GM04504 (cell line): ENCODE measurements at places on chromosomes 13 and 19.

- DNase-seq: peak; percentile 1
These were observed 58.7 kb upstream of the KLF5 start for GRCh38 chr13:73000027-73000674.

DNA sequence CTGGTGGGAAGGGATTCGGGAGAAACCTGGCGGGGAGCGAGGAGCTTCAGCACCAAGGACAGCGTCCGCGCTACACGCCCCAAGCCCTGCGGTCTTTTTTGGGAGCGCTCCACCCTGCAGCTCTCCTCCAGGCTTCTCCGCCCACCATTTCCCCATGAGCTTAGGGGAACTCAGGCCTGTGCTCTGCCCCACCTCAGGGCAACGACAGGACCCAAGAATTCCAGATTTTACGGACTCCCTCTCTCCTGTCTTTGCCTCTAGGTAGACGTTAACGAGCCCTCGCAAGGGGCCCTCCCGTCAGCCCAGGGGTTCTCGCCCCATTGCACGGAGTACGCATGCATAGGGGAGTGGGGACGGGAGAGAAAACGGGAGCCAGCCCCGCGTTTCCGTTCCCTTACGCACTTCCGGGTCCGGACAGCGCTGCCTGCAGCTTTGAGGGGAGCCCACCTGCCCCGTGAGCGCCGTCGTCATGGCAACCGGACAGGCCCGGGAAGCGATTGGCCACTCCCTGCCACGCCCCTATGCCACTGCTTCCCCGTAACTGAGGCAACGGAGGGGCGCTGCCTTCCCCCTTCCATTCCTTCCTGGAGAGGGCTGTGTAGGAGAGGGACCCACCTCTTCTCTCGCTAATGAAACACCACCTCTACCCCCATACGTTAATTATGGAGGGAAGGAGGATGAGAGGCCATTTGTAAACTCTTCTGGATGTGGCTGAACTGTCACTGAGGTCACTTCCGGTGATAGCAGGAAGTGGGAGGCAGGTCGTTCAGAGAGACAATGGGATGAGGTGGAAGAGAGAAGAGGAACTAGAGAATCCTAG, 20.8 kb downstream of the NOVA2 start:
- DNase-seq: peak; percentile 15

- DNase-seq: no peak
These were observed 185.4 kb downstream of the FOXO1 start for GRCh38 chr13:40480915-40481516.

DNA sequence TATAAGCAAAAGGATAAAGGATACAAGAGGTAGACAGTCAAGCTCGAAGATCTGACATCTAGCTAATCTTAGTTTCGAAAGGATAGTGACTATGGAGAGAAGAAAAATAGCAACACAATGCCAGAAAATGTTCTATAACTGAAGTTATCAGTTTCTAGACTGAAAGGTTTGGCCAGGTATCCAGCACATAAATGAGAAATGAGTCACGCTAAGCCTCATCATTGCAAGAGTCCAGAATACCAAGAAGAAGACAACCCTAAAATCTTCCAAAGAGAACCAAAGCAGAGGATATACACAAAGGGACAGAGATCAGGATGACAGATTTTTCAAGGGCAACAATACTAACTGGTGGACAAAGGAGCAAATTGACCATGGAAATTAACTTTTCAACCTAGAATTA, 237.0 kb downstream of the POSTN start:
- no peak for DNase-seq

- no peak for DNase-seq
These were observed 427 bp downstream of the RTBDN start for GRCh38 chr19:12833738-12834565.

- no peak for DNase-seq
These were observed 3.2 kb downstream of the ATP4B start for GRCh38 chr13:113654591-113655345.

- DNase-seq: no peak
These were observed 125.8 kb upstream of the TMTC4 start for GRCh38 chr13:100800283-100800875.

DNA sequence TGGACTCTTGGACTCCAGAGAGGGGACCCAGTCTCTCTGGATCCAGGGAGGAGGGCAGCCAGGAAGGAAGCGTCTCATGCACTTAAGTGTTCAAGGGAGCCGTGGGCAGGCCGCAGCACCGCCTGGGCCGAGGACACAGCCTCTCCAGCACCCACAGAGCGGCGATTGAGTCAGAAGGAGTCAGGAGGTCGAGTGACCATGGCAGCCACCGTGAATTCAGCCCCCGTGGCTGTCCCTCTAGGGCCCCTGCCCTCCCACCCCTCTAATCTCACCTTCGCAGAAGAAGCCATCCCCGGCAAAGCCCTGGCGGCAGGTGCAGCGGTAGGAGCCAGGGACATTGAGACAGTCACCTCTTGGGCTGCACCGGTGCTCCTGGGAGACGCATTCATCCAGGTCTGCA, 38.0 kb downstream of the FBN3 start:
- DNase-seq: no peak

GRCh38 chr13:21478881-21479808, 20.0 kb upstream of the ZDHHC20 start:
- peak; percentile 50 for DNase-seq

DNA sequence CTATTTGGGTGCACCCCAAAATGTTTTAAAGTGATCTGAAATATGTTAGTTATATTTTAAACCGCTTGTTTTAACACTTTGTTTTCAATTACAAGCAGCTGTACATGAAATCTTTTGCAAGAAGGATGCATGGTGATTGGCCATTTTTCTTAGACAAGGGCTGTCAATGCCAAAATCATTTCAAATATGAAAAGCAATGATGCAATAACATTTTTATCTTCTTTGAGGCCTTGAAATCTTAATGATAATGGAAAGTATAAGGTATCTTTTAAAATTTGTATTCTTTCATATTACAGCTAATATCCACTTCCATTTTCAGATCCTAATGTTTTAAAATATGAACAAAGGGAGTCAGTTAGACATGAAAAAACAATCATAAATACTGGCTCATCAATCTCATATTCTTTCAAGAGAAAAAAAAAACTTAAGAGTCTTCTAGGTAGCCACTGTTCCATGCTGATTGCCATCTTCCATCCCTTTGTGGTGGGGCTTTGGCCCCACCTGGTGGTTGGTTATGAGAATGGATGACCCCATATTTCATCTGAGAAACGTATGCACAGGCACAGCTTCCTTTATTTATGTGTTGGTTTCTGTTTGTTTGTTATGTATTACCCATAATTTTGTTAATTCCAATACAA, 330.3 kb upstream of the MIR17HG start:
- peak; percentile 7 for DNase-seq
